DMS79 (cell line): ENCODE measurements at places on chromosomes 4 and X.
A peak's percentile ranks its signal among the peaks of the same experiment; 100 is the strongest.

DNA sequence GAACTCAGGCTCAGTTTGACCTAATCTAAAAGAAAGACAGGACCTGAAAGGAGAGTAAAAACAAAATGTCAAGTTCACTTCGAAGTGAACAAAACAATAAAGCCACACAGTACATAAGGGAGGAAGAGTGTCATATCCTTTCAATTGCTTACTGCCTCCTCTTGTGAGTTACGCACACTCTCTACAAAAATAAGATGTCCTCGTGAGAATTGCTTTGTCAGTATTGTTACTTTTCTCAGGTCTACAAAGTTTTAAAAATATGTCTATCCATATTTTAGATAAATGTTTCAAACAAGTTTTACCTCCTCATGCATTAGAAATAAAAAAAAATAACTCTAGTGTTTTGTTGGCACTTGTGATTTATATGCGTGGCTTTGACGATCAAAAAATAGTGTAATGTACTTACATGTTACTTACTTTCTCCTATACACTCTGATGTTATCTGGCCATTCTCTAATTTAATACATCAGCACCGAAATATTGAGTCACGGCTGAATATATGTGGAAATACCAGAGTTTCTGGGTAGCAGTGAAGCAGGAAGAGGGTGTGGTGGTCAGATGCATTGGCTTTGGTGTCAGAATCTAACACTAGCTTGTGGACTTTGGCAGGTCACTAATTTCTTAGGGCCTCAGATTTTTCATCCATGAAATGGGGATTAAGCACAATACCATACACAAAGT lies 8.1 kb upstream of the MRPL1 start:
- DNase-seq: no peak

DNA sequence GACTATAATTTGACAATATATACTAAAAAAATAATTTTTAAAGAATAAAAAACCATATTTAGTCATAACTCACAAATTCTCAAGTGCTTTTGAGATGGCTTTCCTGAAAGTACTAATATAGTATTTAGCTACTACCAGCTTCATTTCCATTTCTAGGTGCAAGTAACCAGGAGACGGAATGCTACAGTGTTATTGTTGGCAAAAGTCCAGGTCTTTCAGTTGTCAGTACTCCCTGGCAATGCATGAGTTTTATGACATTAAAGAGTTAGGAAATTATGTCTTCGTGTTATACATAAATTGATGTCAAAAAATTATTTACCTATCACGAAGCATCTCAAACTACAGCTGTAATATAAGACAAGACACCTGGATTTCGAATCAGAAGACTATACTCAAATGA lies 45.0 kb downstream of the TMEM47 start:
- DNase-seq: no peak

GRCh38 chr4:16197876-16198665 lies 28.2 kb downstream of the TAPT1 start:
- DNase-seq: no peak

GRCh38 chrX:83022020-83022419 lies 486.1 kb upstream of the POU3F4 start:
- no peak for DNase-seq

DNA sequence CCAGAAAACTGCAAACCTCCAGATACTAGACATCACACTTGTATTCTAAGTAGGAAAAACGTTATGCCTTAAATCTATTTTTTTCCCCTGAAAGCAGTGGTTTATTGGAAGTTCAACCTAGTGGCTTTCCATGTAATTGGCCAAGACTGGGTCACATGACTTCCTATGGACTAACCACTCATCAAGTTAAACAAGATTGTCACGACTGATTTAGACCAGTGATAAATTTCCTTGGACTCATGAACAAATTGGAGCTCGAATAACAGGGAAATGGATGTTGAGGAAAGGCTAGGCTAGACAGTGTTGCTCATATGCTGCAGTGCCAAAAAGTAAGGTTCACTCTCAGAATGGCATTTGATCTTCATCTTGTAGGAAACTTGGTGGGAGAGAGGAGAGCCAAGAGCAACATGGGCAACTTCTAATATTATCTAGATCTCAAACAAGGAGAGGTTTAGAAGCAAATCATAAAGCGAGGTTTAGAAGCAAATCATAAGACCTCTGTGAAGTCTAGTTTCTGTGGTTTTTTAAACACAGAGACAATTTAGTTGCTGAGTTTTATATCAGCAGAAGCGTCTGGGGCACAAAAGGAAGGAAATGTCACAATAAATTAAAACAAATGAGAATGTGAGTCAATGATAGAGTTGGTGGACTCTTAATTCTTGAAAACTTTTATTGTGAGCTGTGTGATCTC lies 165.6 kb upstream of the BOD1L1 start:
- no peak for DNase-seq

- no peak for DNase-seq
Observed at GRCh38 chr4:23769406-23769805, 120.4 kb downstream of the PPARGC1A start.

GRCh38 chr4:135365065-135365464 lies 1163.5 kb upstream of the PABPC4L start:
- DNase-seq: no peak

DNA sequence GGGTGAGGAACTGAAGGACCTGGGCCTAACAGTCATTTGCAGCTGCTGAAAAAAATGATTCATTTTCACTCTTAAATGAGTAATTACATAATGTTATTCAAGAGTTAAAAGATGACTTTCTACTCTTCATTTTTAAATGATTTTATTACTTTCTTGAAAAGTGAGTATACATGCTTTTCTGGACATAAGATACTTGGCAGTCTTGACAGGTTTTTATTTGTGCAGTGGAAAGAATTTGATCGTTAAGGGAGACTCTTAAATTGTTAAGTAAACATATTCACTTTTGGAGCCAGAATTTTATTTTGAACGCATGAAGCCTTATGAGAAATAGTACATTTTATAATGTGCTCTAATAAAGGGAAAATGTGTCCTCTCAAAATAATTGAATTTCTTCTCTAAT lies 245.7 kb downstream of the TENM3 start:
- no peak for DNase-seq

DNA sequence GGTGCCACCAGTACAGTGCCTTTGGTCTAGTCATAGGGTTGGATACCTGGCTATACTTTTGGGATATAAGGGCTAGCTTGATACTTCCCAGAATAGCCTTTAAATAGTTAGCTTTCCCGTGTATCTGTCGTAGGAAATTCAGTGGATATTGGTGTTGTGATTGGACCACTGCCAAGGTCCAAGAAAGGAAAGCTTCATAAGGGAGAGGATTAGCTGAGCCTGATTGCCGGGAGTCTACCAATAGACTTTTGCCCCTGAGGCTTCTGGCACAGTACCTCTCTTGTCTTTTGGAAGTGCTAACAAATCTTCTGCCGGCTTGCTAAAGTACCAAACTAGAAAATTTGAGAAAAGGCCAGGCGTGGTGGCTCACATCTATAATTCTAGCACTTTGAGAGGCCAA lies 350.6 kb downstream of the CHIC1 start:
- no peak for DNase-seq

DNA sequence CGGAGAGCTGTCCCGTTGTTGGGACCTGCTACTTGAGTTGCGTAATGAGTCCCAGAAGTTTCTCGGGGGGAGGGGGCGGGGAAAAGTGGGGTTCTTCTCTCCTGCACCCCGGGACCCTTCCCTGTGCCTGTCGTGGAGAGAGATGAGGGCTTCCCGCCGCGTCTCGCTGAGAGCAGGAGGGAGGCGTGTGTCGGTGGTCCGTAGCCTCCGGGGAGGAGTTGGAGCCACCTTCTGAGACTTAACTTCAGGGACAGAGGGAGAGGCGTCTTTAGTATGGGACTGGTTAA lies 698 bp downstream of the AFF1 start:
- no peak for DNase-seq

- peak; percentile 18 for DNase-seq
Observed at GRCh38 chrX:107747596-107748161, 27.9 kb downstream of the TSC22D3 start.

- no peak for DNase-seq
Observed at GRCh38 chr4:128311659-128312403, 24.2 kb upstream of the PGRMC2 start.

DNA sequence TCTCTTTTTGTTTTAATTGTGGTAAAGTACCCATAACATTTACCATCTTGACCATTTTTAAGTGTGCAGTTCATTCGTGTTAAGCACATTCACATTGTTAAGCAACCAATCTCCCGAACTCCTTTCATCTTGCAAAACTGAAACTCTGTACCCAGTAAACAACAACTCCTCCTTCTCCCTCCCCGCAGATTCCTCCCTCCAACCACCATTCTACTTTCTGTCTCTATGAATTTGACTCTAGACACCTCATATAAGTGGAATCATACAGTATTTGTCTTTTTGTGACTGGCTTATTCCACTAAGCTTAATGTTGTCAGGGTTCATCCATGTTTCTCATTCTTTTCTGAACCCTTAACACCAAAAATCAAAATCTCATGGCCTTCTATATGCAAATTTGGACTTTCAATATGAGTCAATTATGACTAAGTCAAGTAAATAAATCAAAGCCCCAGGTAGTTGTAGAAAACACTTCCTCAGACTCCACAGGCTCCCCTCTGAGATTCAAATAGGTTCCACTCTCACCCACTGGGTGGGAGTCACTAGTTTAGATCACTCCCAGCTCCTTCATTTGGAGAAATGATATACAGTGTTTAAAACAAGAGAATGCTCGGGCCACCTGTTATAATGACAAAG lies 9.8 kb upstream of the RTL5 start:
- DNase-seq: no peak

DNA sequence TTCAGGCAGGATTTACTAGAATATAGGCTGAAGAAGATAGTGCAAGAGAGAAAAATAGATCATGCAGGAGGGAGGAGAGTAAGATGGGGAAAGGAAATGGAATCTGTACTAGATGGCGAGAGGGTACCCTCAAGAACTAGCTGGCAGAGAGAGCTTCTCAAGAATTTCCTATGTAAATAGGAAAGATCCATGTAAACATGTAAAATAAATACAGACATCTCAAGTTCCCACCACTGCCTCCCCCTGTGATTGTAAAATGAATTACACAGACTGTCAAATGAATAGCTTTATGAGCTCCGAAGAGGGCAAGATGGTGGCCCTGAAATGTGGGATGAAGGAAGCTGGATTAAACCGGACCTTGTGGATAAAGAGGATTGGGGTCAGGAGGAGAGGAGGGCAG lies 178.0 kb downstream of the PALLD start:
- no peak for DNase-seq

GRCh38 chr4:176063718-176064117 lies 1.9 kb upstream of the WDR17 start:
- DNase-seq: no peak

DNA sequence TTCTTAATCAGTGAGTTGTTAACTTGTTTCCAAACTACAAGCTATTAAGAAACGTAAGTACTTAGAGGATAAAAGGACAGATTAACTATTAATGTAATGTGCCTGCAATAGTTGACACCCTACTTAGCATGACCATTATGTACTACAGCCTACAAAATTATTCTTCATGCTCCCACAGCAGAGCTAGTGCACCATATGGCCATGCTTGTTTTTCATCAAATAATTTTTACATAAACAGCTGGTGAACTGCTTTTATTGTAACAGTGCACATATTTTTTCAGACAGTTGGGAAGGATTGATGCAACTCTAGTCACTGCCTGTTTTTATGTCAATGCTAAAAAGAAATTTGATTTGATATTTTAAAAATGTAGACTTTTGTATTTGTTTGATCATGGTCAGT lies 10.2 kb upstream of the MAGEB10 start:
- no peak for DNase-seq

GRCh38 chrX:113512700-113513395 lies 672.2 kb upstream of the AMOT start:
- no peak for DNase-seq

DNA sequence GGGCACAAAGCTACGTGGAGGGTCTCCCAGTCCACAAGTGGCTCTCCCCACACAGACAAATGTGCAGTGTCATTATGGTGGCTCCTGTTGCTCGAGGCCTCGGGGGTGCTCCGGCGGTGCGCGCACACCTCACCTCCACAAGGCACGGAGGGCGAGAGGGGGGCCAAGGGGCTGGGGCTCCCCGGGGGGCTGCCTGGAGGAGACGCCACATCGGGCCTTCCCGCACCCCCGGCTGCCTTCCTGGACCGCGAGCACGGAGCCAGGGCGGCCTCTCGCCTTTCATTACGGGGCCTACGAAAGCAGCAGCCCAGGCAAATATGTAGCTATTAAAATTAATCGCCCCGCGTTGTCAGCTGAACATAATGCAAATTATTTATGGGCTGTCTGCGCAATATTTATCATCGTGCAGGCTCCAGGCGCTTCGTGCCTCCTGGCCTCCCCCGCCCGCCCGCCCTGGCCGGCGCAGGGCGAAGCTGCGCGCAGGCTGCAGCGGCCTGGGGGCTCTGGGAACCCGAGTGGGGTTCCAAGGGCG lies 70.8 kb upstream of the BCOR start:
- no peak for DNase-seq

DNA sequence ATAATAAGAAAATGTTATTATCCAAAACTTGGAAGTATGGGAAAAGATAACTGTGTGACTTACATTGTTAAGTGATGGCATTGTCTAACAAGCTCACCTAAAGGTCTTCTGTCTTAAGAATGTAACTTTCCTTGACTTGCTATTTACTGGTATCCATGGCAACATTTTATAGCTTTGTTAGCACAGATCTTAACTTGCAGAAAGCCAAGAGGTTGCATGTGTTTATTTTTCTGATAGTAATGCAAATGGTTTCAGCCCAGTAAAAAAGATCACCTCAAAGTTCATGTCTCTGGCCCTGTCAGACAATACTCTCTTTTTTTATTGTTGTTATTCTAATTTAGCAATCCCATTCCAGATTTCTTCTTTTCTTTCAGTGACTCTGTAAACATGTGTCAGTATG lies 425.3 kb downstream of the SPRY1 start:
- no peak for DNase-seq

- no peak for DNase-seq
Observed at GRCh38 chr4:140697709-140698560, 58.2 kb downstream of the TBC1D9 start.

DNA sequence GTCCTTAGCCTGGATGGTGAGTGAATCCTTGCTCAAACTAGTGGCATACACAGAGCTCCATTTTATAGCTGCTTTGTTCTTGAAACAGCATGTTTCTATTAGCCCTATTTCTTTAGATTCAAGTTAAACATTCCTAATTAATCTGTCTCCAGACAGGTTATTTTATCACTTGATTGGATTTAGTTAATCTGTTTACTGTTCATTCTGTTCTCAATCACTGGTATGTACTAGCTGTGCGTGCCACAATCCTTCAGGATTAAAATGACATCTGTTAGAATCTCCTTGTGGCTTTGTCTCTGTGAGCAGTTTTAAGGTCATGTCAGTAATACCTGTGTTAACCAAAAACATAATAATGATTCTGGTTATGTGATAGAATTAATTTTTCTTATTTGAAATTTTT lies 36.5 kb downstream of the PTPN13 start:
- DNase-seq: no peak

GRCh38 chr4:6193399-6193798 lies 7.0 kb downstream of the JAKMIP1 start:
- no peak for DNase-seq

GRCh38 chr4:139668036-139668435 lies 2.4 kb downstream of the MGST2 start:
- DNase-seq: no peak
